ENCODE measurements at places on chromosomes 1 and 21.

DNA sequence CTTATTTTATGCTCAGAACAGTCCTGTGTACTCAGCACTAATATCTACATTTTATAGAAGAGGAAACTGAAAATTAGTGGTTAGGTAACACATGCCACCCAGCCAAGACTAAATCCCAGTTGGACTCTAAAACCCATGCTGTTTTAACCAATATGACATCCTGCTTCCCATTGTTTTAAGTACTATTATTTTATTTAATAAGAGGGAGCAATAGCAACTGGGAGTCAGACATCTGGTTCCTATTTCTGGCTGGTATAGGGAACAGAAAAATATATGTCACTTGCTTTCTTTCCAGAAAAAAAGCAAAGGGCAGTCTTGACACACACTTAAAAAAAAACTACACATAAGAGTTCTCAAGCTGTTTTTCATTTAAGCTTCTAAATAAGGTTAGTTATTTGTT is 11.9 kb downstream of the KLHL12 start:
- no peak for DNase-seq

DNA sequence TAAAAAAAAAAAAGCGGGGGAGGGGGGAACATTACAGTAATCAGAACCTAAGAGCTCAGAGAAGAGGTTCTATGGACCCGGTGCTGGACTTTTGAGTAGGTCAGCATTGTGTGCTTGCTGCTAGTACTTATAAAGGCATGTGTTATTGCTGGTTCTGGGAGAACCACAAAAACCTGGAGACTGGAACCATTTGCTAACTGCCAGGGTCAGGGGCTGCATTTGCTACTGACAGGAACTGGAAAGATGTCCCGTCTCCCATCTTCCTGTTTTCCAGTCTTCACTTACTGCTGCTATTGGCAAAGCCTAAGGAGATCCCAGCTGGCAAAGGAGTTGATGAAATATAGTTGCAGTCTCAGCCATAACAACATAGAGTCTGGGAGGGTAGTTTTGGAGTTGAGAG is 4.3 kb downstream of the RNF2 start:
- DNase-seq: no peak

GRCh38 chr1:230067419-230067870 is 407 bp downstream of the GALNT2 start:
- peak; percentile 36 for DNase-seq

DNA sequence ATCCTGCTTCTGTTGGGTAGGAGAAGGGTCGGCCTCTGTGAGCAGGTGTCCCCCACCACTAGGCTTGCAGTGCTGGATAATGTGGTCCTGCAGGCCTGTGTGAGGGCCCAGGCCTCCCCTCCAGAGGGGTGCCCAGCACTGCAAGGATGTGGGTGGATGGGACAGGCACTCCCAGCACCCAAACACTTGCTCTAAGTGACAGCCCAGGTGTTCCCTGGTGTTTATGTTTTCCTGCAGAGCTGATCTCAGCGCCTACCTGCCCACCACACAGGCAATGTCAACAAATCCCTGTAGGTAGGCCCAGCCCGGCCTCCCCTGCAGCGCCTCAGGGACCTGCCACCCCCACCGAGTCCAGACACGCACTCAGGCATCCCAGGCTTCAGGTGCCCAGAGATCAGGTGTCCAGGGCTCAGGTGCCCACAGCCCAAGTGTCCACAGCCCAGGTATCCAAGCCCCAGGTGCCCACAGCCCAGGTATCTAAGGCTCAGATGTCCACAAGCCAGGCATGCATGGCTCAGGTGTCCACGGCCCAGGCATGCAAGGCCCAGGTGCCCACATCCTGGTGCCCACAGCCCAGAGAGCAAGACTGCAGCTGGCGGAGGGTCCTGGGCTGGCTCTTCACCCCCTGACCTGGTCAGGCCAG is 59.2 kb downstream of the WNT9A start:
- DNase-seq: no peak

- peak; percentile 74 for DNase-seq
Measured at GRCh38 chr1:94876362-94876761, 50.5 kb downstream of the CNN3 start.

DNA sequence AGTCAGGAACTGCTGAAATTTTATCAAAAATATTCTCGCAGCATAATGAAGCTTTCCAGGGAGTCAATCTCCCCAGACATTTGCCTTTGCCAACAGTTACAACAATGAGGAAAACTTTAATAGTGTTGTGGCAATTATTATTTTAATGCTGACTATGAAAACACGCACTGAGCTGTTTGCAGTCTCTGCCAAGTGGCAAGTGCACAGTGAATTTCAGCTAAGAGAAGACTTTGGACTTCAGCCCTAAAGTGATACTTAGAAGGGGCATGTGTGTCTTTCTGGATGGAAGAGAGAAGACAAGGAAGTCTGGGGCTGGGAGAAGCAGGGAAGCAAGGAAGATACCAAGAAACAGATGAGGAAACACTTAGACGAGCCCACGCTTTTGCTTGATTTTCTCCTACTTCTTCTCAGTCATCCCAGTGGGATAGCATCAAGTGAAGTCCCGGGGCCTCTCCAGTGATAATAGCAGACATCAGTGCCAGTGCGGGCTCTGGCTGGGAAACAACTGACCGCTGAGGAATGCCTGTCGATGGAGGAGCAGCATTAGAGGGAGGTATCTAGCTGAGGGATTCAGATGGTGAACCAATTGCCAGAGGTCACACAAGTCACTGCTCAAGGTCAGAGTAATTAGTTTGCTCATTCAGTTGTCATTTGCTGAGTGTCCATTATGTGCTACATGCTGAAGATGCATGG is 196.3 kb downstream of the TTLL7 start:
- no peak for DNase-seq

- DNase-seq: no peak
Measured at GRCh38 chr21:8994640-8995511, 1526.5 kb upstream of the TPTE start.

GRCh38 chr1:228275430-228276173 is 67.8 kb downstream of the OBSCN start:
- DNase-seq: peak; percentile 33

- DNase-seq: no peak
Measured at GRCh38 chr1:19628879-19629278, 15.2 kb upstream of the NBL1 start.

DNA sequence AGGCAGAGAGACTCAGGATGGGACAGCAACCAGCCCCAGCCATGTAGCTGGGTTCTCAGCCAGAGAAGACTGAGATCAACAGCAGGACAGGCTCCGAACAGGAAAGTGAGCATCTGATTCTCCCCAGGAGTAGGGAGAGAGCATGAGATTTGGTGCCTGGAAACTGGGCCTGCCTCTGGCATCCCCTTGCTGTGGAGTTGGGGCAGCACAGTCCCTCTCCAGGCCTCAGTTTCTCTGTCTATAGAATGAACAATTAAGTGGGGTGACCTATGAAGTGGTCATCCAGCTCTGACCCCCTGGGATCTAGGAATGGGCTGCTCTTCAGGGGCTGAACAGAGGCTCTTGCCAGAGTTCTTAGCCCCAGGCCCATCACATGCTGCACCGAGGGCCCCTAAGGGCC is 55.6 kb downstream of the KLHDC7A start:
- DNase-seq: no peak

DNA sequence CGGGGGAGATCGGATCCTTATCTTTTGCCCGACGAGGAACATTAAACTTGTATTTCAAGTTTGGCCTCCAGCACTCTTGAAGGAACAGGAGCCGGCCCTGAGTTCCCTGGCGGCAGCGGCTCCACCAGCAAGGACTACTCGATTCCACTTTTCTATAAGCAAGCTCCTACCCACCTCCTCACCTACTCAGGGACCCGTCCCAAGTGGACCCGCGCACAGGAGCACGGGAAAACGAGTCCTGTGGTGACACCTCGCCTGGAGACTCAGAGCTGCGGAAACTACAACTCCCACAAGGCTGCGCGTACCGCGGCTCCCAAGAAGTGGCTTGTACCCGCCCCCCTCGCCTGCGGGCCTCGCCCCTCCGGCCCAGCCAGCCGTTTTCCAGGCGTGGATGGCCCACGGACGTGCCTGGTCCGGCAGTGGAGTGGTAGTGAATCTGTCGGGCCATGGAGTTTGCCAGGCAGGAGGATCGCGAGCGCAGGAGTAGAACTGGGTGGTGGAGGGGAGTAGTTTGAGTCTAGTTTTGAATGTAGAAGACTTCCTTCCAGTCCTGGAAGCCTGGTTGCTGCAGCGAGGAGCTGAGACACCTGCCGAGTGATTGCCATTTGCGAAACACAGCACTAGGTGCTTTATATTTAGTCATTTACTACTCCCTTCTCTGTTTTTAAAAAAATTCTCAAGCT is at the start of gene ACP6:
Gene ACP6, minus strand, starts transcription at position 206 of the 683 bp plus-strand sequence. CDS start 476 bp downstream, outside the sequence.
- DNase-seq: peak; percentile 81

GRCh38 chr1:231171623-231172197 is 9.9 kb downstream of the TRIM67 start:
- DNase-seq: no peak

GRCh38 chr1:94418664-94419655 is 771 bp downstream of the ABCD3 start:
- peak; percentile 40 for DNase-seq

DNA sequence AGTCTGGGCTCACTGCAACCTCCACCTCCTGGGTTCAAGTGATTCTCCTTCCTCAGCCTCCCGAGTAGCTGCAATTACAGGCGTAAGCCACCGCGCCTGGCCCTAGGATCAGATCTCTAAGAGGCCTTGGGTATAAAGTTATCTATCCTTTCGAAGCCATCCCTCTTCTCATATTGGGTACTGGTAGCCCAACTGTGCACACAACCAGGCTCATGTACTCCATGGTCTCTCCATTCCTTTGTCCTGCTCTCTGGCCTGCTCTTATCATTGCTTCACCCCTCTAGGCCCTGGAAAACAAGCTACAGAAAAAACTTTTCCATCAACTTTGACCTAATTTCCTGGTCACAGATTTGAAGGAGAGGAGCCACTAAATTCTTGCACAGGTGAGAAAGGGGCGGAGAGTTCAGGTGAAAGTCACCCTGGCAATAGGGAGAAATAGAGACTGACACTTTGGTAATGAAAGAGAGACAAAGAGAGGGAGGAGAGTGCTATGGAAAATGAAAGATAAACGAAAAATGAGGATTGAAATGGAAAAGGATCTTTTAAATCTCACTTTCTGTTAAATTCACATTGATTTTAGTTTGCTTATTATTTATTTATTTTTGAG is 6.0 kb downstream of the TXNIP start:
- no peak for DNase-seq

- DNase-seq: no peak
Measured at GRCh38 chr1:63988941-63989340, 214.5 kb upstream of the UBE2U start.

DNA sequence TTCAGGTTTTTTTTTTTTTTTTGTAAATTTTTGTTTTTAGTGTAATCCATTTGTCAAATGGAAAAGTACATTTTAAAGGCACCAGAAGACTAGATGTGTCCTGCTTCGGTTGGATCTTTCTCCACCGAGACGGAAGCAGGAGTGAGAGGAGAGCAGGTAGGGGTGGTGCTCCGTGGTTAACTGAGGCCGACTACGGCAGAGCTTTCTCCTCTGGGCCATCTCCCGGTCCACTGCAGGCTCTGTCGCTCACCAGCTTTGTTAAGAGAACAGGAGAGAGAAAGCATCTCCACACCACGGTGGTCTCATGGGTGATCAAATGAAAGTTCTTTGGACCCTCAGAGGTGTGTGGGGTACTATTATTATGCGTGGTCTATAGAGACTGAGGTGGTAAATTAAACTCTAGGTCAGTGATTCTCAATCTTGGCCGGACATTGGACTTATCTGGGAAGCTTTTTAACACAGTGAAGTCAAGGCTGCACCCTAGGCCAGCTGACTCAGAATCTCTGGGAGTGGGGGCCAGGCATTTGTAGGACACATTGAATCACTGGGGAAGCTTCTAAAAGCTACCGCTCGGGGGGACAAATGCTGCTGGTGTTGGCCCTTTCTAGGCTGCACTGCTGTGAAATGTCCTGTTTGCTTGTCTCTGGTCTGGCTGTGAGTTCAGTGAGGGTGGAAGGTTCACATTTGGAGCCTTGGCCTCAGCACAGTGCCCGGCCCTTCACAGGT is 25.0 kb downstream of the ABCA4 start:
- DNase-seq: no peak

- DNase-seq: no peak
Measured at GRCh38 chr21:19461481-19462205, 1058.1 kb upstream of the TMPRSS15 start.

GRCh38 chr21:30936207-30936606 is 54.8 kb upstream of the KRTAP11-1 start:
- DNase-seq: no peak

Measured in kidney capillary endothelial cell (primary cell).